CD8-positive, alpha-beta memory T cell (primary cell): ENCODE measurements at places on chromosomes 4 and X.
A peak's percentile ranks its signal among the peaks of the same experiment; 100 is the strongest.

GRCh38 chr4:113707048-113707447 is 54.5 kb downstream of the CAMK2D start:
- H3K4me3 ChIP-seq: no peak overlapping the region
- H3K27ac ChIP-seq: no peak overlapping the region
- H3K36me3 ChIP-seq: no peaks in the 10 kb centered on the region
- DNase-seq: no peak
- no peaks in the 10 kb centered on the region for H3K27me3 ChIP-seq
- no peaks in the 10 kb centered on the region for H3K4me1 ChIP-seq

- no peak for DNase-seq
- H3K36me3 ChIP-seq: no peaks in the 10 kb centered on the region
- H3K4me3 ChIP-seq: no peak overlapping the region
- H3K27ac ChIP-seq: no peak overlapping the region
- no peaks in the 10 kb centered on the region for H3K4me1 ChIP-seq
Observed at GRCh38 chrX:41895826-41896225, 27.5 kb downstream of the CASK start.

DNA sequence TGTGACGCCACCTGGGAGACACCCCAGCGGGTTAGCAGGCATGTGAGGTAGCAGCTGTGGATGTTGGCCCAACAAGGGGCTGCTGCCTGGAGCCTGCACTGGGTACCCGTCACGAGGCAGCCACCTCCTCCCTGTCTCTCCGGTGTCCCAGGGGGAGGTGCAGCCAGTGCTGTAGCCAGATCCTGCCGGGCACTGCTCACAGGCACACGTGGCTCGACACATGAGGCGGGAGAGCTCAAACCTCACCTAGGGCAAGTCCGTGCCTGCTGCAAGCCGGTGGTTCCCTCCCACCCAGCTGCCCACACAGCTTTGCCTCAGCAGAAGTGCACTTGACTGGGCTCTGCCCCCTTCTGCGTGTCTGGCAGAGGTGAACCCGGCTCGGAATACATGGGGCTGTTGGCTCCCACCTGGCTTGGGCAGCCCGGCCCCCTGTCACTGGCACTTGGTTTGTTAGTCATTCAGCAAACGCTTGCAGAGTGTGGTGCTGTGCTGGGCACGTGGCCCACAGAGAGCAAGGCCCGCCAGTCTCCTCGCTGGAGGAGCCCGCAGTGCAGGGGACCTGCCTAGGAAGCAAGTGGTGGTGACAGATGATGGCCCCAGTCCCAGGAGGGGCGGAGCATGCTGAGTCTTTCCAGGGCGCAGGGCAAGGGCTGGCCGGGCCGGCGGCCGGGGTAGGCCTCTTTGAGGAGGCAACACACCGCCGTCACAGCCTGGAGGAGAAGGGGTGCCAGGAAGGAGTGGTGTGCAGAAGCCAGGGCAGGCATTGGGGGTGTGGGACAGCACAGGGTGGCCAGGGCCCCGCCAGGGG is 10.1 kb upstream of the SH3TC1 start:
- DNase-seq: no peak
- no peak overlapping the region for H3K4me3 ChIP-seq
- H3K27me3 ChIP-seq: no peaks in the 10 kb centered on the region
- H3K36me3 ChIP-seq: no peaks in the 10 kb centered on the region
- H3K4me1 ChIP-seq: no peaks in the 10 kb centered on the region
- no peak overlapping the region for H3K27ac ChIP-seq

GRCh38 chrX:148270499-148270898 is 229.9 kb upstream of the AFF2 start:
- H3K4me1 ChIP-seq: no peaks in the 10 kb centered on the region
- no peak overlapping the region for H3K4me3 ChIP-seq
- no peaks in the 10 kb centered on the region for H3K27me3 ChIP-seq
- no peak for DNase-seq
- H3K36me3 ChIP-seq: no peaks in the 10 kb centered on the region
- H3K27ac ChIP-seq: no peak overlapping the region

GRCh38 chr4:145280541-145280940 is 100.2 kb upstream of the OTUD4 start:
- no peaks in the 10 kb centered on the region for H3K36me3 ChIP-seq
- H3K4me1 ChIP-seq: no peaks in the 10 kb centered on the region
- H3K27ac ChIP-seq: no peak overlapping the region
- DNase-seq: no peak

DNA sequence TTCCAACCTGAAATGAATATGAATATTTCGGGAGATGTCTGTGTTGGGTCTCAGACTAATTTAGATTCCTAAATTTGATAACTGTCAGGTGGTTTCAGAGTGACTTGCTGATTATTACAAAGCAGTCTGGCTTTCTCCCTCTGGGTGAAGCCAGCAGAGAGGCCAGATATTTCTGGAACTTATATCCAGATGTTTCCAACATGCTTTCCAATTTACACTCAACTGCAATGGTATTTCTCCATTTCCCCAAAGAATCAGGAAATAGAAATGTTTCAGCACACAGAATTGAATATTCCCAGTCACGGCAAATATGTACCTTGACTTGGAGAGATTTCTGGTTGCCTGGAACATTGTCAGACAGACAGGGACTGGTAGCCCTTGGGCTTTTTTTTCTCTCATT is 48.5 kb upstream of the EGFL6 start:
- no peak for DNase-seq
- no peaks in the 10 kb centered on the region for H3K27me3 ChIP-seq
- H3K27ac ChIP-seq: no peak overlapping the region
- H3K4me1 ChIP-seq: no peaks in the 10 kb centered on the region
- H3K4me3 ChIP-seq: no peak overlapping the region

DNA sequence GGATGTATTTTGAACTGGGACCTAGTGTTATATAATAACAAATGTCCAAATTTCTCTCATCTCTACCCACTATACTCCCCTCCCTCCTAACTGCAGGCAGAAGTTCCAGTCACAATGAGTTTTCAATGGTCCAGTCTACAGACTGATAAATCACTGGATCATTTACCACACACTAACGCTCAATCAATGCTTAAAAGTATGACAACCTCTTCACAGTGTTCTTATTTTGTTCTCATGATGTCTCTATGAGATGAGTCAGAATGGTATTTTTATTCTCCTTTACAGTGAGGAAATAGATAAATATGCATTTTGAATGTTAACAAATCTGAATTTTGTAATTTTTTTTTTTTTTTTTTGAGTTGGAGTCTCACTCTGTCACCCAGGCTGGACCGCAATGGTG is 83.7 kb upstream of the ETNPPL start:
- no peaks in the 10 kb centered on the region for H3K36me3 ChIP-seq
- H3K4me3 ChIP-seq: no peak overlapping the region
- DNase-seq: no peak

GRCh38 chr4:77433418-77433733 is 172.2 kb upstream of the CXCL13 start:
- peak; percentile 8 for DNase-seq
- H3K27ac ChIP-seq: no peak overlapping the region
- H3K4me1 ChIP-seq: peaks cover 8% of the 10 kb centered on the region
- no peaks in the 10 kb centered on the region for H3K36me3 ChIP-seq
- no peaks in the 10 kb centered on the region for H3K27me3 ChIP-seq
- no peak overlapping the region for H3K4me3 ChIP-seq

DNA sequence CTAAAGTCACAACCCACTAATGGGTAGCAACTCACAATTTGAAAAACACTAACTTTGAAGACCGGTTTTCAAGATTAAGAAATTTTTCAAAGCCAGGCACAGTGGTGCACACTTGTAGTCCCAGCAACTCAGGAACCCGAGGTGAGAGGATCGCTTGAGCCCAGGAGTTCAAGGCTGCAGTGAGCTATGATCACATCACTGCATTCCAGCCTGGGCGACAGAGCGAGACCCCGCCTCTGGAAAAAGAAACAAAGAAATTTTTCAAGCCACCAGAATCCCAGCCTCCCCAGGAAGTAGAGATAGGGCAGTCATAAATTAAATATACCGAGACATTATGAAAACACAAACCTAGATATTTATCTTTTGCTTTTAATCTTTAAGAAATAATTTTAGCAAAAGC is 13.0 kb downstream of the SMARCA1 start:
- H3K36me3 ChIP-seq: no peaks in the 10 kb centered on the region
- no peak for DNase-seq
- no peaks in the 10 kb centered on the region for H3K27me3 ChIP-seq
- H3K4me1 ChIP-seq: no peaks in the 10 kb centered on the region
- no peak overlapping the region for H3K27ac ChIP-seq

DNA sequence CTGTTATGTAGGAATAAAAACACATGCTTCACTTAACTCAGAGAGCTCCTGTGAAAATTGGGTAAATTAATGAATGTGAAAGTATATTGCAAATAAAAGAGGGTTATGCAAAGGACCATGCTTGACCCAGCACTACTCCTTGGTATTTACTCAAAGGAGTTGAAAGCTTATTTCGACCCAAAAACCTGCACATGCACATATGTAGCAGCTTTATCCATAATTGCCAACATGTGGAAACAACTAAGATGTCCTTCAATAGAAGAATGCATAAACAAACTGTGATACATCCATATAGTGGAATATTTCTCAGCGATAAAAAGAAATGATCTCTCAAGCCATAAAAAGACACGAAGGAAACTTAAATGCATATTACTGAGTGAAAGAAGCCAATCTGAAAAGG is 41.7 kb upstream of the SRD5A3 start:
- no peaks in the 10 kb centered on the region for H3K4me1 ChIP-seq
- H3K27me3 ChIP-seq: no peaks in the 10 kb centered on the region
- no peak for DNase-seq
- H3K36me3 ChIP-seq: no peaks in the 10 kb centered on the region

GRCh38 chr4:26204911-26205370 is 115.9 kb upstream of the RBPJ start:
- no peaks in the 10 kb centered on the region for H3K36me3 ChIP-seq
- DNase-seq: no peak
- H3K27ac ChIP-seq: no peak overlapping the region
- peaks cover 19% of the 10 kb centered on the region for H3K4me1 ChIP-seq
- H3K4me3 ChIP-seq: no peak overlapping the region

GRCh38 chr4:124941267-124941666 is 228.7 kb upstream of the ANKRD50 start:
- no peaks in the 10 kb centered on the region for H3K4me1 ChIP-seq
- DNase-seq: no peak
- no peak overlapping the region for H3K27ac ChIP-seq
- H3K27me3 ChIP-seq: no peaks in the 10 kb centered on the region
- no peak overlapping the region for H3K4me3 ChIP-seq

GRCh38 chr4:38082424-38083385 is 122.5 kb downstream of the PTTG2 start:
- no peaks in the 10 kb centered on the region for H3K27me3 ChIP-seq
- H3K36me3 ChIP-seq: no peaks in the 10 kb centered on the region
- no peaks in the 10 kb centered on the region for H3K4me1 ChIP-seq
- H3K27ac ChIP-seq: no peak overlapping the region
- no peak for DNase-seq

DNA sequence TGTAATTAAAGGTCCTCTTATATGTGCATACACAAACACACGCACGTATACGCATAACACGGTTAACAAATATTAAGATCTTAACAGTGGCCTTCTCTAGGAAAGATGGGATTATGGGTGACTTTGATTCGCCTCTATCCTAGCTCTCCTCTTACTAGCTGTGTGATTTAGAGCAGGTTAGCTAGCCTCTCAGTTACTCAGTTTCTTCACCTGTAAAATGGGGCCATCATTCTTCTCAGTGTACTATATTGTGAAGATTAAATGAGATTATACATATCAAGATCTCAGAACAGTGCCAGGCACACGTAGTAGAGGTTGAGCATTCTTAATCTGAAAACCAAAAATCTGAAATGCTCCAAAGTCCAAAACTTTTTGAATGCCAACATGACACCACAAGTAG is 159.3 kb downstream of the BCOR start:
- H3K36me3 ChIP-seq: no peaks in the 10 kb centered on the region
- DNase-seq: no peak
- H3K27ac ChIP-seq: no peak overlapping the region

- H3K36me3 ChIP-seq: no peaks in the 10 kb centered on the region
- no peaks in the 10 kb centered on the region for H3K27me3 ChIP-seq
- no peak overlapping the region for H3K4me3 ChIP-seq
- DNase-seq: no peak
- H3K27ac ChIP-seq: no peak overlapping the region
- H3K4me1 ChIP-seq: no peaks in the 10 kb centered on the region
Observed at GRCh38 chr4:122836941-122837340, 10.3 kb downstream of the FGF2 start.

GRCh38 chr4:139813881-139814280 is 148.3 kb downstream of the MGST2 start:
- no peak overlapping the region for H3K4me3 ChIP-seq
- H3K36me3 ChIP-seq: no peaks in the 10 kb centered on the region
- H3K27ac ChIP-seq: no peak overlapping the region
- no peak for DNase-seq
- H3K4me1 ChIP-seq: no peaks in the 10 kb centered on the region
- no peaks in the 10 kb centered on the region for H3K27me3 ChIP-seq

- H3K4me1 ChIP-seq: no peaks in the 10 kb centered on the region
- H3K36me3 ChIP-seq: no peaks in the 10 kb centered on the region
- H3K27me3 ChIP-seq: no peaks in the 10 kb centered on the region
- no peak for DNase-seq
- H3K4me3 ChIP-seq: no peak overlapping the region
Observed at GRCh38 chr4:38190717-38191178, 230.6 kb downstream of the PTTG2 start.

- DNase-seq: no peak
- no peak overlapping the region for H3K27ac ChIP-seq
- H3K4me3 ChIP-seq: no peak overlapping the region
Observed at GRCh38 chr4:3262208-3263052, 13.5 kb downstream of the MSANTD1 start.

GRCh38 chrX:131288188-131288587 is 918 bp downstream of the IGSF1 start:
- no peak overlapping the region for H3K27ac ChIP-seq
- no peaks in the 10 kb centered on the region for H3K36me3 ChIP-seq
- H3K27me3 ChIP-seq: no peaks in the 10 kb centered on the region
- H3K4me3 ChIP-seq: no peak overlapping the region
- DNase-seq: no peak
- H3K4me1 ChIP-seq: no peaks in the 10 kb centered on the region

DNA sequence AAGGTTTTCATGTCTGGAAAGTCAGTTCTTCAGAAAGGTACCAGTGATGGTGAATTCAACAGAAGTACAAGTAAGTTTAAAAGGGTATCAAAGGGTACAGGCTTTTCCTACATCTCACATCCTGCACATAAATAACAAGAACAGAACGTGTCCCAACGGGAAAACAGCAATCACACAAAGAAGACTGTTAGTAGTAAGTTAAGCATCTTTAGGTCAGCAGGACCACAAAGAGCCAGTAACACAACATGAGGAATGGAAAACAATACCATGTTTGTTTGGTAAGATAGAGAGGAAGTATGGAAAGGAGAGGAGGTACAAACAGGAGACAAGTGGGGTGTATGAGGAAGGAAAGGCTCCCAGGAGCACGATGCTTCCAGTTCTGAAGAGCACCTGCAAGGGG is 43.2 kb downstream of the SAT1 start:
- DNase-seq: no peak
- no peaks in the 10 kb centered on the region for H3K27me3 ChIP-seq
- no peaks in the 10 kb centered on the region for H3K4me1 ChIP-seq
- H3K27ac ChIP-seq: no peak overlapping the region
- no peaks in the 10 kb centered on the region for H3K36me3 ChIP-seq
